Stimulated activated CD8-positive, alpha-beta memory T cell treated with anti-CD3 and anti-CD28 coated beads, Interleukin-2, amount 100 ng/mL, for 1 hour (primary cell): ENCODE measurements at places on chromosomes 4 and X.

- DNase-seq = no peak
These were observed 111.3 kb upstream of the LNX1 start for GRCh38 chr4:53702334-53703266.

DNA sequence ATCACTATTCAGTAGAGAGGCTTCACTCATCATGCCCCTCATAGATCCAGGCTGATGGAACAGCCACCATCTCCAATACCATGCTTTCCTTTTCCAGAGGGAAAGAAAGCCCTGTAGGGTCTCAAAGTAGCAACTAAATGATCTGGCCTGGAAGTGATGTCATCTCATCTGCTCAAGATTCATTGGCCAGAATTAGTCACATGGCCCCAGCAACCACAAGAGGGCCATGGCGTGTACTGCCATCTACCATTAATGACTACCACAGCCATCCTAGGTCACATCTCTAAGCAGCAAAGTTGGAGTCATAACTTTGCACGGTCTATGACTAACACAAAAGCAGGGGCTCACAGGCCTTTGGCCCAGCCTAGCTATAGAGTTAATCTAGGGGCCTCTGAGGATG lies 194.8 kb downstream of the KIT start:
- DNase-seq = no peak

DNA sequence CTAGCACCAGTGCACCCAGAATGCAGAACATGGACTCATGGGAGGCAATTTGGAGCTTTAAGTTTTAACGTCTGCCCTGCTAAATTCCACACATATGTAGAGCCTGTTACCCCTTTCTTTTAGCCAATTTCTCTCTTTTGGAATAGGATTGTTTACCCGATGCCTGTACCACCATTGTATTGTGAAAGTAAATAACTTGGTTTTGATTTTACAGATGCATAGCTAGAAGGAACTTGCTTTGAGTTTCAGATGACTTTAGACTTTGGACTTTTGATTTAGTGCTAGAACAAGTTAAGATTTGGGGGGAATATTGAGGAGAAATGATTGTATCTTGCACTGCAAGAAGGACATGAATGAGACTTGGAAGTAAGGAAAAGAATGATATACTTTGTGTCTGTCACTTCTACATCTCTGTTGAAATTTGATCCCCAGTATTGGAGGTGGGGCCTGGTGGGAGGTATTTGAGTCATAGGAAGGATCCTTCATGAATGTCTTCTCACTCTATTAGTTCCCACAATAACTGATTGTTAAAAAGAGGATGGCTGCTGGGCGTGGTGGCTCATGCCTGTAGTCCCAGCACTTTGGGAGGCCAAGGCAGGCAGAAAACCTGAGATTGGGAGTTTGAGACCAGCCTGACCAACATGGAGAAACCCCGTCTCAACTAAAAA lies 794.8 kb upstream of the LCORL start:
- DNase-seq = no peak

DNA sequence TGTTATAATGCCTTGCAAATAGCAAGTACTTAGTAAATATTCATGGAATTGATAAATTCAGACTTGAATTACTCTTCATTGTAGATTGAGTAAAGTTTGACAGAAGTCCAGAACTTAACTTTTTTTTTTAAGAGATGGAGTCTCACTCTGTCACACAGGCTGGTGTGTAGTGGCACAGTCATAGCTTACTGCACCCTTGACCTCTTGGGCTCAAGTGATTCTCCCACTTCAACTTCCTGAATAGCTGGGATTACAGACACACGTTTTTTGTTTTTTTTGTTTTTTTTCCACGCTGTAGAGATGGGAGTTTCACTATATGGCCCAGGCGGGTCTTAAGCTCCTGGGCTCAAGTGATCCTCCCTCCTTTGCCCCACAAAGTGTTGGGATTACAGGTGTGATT lies 32.1 kb downstream of the UBE2K start:
- no peak for DNase-seq

GRCh38 chr4:68148800-68149685 lies 19.4 kb upstream of the TMPRSS11F start:
- DNase-seq = no peak

- no peak for DNase-seq
These were observed 35.0 kb upstream of the GK start for GRCh38 chrX:30618160-30618765.

- DNase-seq = no peak
These were observed 184.2 kb downstream of the MAML3 start for GRCh38 chr4:139969635-139970266.

- no peak for DNase-seq
These were observed at the start of gene SLIT2 for GRCh38 chr4:20251796-20252655. Gene SLIT2, plus strand, starts transcription at chr4:20251905. Its CDS starts 1,911 bp downstream, at chr4:20253816.

DNA sequence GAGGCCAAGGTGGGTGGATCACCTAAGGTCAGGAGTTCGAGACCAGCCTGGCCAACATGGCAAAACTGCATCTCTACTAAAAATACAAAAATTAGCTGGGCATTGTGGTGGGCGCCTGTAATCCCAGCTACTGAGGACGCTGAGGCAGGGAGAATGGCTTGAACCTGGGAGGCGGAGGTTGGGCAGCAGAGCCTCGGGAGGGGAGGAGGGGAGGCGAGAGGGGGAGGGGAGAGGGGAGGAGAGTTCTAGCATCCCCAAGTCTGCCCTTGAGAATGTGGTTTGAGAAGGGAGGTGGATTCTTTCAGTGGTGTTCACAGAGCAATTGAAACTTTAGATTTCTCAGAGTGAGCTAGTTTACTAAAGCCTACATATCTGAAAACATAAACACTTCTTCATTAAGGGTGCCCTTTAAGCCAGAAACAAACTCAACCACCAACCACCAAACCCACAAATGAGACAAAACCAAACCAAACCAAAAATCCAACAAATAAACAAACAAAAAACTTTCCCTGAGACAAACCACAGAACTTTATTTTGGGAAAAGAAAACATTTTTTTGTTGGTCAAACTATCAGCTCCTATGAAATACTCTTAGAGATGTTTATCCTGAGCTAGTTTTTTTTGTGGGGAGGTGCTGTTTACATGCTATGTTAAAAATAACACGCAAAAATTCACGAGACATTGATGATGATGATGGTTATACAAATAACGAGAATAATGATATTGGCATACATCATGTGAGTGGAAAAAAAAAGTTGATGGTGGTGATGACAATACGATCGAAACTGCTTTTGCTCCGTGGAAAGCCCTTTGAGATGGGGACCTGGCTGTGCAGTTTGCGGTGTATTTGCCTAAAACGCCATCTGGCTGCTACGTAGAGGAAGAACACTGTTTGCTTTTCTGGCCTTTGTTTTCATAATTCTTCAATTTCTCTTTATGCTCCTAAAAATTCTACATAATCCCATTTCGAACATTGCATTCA lies 98.2 kb upstream of the PRKX start:
- no peak for DNase-seq

- no peak for DNase-seq
These were observed 100.5 kb downstream of the AREG start for GRCh38 chr4:74545448-74545847.

GRCh38 chr4:83267830-83268475 lies 16.6 kb downstream of the COQ2 start:
- DNase-seq = no peak

DNA sequence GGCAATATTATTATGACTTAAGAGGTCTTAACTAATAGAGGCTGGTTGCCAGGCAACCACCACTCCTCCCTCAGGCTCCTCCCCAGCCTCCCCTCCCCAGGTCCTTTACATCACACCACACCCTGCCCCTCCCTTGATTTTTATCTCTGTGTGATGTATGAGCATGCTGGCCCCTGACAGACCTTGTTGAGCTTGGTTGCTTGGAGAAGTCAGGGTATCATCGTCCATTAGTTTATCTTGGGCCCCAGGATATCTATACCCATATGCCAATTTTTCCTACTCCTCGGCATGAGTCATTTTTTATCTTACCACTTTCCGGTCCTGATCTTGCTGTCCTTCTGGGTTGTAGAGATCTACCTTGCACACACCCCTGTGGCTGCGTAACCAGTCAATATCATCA lies 2.5 kb downstream of the AKAP4 start:
- no peak for DNase-seq

DNA sequence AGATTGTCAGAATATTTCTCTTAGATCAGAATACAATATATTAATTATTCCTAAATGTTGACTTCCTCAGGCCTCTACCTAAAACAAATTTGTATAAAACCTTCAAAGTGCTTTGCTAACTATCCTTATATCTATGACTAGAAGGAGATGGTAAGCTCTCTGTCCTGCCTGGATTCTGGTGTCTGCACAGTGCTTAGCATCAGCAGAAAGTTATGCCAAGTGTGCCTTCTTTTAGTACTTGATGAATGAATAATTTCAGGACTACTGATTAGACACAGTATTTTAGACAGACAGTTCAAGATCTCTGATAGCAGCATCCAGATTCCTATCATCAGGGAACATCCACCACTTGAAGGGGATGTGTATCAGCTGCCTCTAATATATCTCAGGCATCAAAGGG lies 242.4 kb upstream of the TLL1 start:
- no peak for DNase-seq

GRCh38 chr4:67456577-67457196 lies 88.6 kb downstream of the CENPC start:
- no peak for DNase-seq

GRCh38 chr4:122512430-122512829 lies 55.9 kb upstream of the IL2 start:
- DNase-seq = no peak

- peak; percentile 44 for DNase-seq
These were observed 1.6 kb downstream of the LONRF3 start for GRCh38 chrX:118975831-118976598.

- DNase-seq = no peak
These were observed 20.7 kb downstream of the PCGF3 start for GRCh38 chr4:726235-726787.

- peak; percentile 43 for DNase-seq
These were observed 31.6 kb upstream of the IRAK1 start for GRCh38 chrX:154051201-154051810.

DNA sequence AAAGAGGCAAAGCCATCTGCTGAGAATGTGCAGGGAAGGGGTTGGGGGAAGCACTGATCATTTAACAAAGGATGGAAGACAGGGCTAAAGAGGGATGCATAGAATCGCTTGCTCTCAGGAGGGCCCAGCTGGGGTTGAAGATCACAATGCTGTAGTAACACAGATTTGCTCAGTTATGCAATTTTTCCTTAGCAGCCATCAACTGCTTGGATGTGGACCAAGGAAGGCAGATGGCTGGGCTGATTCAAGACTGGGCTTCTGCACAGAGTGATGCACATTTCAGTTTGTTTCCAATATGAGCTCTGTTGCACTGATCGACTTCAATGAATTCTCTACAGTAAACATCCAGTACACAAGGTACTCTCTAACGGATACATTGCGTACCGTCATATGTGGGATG lies 127.8 kb upstream of the TBL1X start:
- no peak for DNase-seq

DNA sequence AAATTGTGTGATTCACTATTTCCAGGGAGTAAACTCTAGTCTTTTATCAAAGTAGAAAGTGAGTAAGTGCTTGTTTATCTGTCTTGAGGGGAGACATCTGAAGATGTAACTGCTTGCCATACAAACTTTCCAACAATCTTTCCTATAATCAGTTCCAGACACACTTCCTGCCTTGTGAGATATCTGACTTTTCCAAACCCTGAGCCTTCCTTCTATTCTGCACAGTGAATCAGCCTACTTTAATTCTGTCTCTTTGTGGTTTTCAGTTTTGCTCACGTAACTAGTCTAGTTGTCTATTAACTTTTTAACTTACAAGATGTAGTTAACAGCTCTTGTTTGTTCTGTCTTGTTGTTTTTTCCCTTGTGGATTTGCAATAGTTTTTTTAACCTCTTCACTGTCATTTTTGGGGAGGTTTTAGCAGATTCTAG lies 947.8 kb downstream of the C4orf33 start:
- DNase-seq = no peak

DNA sequence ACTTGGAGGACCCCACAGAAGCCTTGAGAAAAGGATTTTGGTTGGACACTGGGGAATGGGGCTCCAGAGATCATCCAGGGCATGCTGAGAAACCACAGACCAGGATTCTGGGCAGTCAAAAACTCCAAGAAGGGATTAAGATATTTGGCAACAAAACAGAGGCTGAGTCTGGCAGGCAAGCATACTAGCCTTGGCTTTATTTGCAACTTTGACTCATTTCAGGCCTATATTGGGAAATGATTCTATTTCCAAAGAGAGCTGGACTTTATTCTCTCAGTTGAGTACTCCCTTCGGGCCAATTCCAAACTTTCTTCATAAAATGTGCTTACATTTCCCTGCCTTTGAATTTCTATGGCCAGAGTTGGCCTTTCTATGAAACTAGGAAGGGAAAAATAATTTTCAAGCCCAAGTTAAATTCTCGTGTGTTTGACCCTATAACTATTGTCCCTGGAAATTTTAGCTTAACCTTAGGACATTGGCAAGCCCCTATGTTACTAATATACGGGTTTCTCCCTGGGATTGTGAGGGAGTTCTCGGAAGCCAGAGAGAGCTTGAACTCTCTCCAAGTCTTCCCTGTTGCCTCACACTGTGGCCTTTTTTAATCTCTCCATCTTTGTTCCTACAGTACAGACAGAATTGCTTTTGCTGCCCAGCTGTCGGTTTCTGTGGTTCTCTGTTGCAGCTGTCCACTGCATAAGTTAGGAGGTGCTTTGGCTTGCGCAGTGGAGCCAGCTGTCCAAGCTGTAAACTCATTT lies 112.6 kb upstream of the FAM9A start:
- no peak for DNase-seq

DNA sequence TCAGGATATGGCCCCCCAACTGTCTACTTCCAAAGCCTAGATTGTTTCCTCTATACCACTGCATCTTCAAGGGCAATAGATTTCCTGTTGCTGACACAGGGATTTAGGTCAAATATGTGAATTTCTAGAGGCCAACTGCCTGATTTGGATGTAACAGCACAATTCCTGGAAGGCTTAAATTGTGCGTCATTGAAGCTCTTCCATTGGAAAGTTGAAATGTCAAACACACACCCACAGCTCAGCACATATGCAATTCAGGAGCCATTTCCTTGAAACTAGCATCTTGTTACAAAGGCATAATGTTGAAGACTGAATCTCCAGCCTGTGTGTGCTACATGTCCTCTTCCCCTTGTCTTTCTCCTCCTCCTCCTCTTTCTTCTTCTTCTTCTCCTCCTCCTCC lies 158.6 kb downstream of the STK32B start:
- DNase-seq = no peak

- no peak for DNase-seq
These were observed 76.4 kb downstream of the MAGED4 start for GRCh38 chrX:52261125-52261462.

- DNase-seq = no peak
These were observed 88.3 kb downstream of the EVC2 start for GRCh38 chr4:5619913-5620625.

- DNase-seq = no peak
These were observed 209.1 kb upstream of the SLC7A11 start for GRCh38 chr4:138451276-138451663.
